ENCODE measurements at places on chromosomes 13 and 19.

DNA sequence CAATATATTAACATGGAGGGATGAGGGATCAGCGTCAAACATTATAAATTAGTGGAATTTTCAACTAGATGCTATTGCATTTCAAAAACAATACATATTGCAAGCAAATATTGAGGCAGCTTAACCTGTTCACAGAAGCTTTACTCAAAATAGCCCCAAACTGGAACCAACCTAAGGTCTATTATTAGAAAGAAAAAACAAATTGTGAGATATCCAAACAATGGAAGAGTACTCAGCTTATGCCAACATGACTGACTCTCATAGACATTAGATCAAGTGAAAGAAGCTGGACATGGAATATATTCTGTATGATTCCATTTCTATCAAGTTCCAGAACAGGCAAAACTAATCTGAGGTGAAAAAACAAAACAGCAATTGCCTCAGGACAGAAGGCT lies 27.6 kb upstream of the NEK3 start:
- no peak for DNase-seq

DNA sequence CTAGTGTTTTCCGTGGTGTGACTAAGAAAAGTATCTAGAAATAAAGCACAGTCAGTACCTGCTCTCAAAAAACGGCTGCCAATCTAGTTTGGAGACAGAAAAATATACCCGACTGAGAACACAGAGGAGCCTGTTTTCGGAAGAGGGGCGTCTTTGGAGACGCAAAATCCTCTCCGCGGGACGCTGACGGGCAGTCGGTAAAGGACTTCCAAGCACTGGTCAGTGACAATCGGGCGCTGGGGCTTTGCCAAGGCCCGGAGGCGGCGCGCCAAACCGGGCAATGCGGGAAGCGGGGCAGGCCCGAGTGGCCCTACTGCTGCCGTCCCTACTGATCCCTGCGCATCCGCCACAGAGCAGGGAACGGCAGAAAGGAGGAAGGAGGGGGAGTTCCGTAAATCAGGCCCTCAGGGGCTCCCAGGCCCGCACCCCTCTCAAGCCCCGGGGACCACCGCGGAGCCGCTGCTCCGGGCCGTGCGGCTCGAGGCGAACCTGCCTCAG lies 588 bp upstream of the DPY19L3 start:
- peak; percentile 58 for DNase-seq

DNA sequence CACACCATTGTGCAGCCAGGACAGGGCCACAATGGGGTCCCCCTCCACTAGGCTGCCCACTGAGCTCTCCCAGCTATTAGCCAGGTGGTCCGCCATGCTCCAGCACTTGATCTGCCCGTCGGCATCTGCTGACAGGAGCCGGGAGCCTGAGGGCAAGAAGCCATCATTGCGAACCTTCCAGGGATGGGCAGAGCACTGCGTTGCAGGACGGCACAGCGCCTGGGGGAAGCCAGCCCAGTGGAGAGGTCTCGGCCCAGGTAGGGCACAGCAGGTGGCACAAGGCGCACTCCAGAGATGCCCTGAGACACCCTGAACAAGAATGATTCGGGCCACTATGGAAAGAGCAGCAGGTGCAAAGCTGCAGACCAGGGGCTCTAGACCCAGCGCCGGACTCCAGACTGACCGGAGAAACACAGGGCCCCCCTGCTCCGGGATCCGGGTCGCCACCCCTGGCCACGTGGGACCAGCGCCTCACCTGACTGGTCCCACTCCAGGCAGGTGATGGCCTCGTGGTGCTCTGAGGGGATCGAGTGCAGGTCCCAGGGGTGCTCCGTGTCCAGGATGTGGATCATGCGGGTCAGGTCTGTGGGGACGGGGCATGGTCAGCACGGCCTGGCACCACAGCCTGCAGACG lies 3.2 kb downstream of the MED16 start:
- DNase-seq: no peak

GRCh38 chr19:56133858-56134653 lies 7.0 kb upstream of the ZNF444 start:
- DNase-seq: no peak

- DNase-seq: peak; percentile 53
These were observed 5.7 kb upstream of the FOXO1 start for GRCh38 chr13:40671956-40672764.

DNA sequence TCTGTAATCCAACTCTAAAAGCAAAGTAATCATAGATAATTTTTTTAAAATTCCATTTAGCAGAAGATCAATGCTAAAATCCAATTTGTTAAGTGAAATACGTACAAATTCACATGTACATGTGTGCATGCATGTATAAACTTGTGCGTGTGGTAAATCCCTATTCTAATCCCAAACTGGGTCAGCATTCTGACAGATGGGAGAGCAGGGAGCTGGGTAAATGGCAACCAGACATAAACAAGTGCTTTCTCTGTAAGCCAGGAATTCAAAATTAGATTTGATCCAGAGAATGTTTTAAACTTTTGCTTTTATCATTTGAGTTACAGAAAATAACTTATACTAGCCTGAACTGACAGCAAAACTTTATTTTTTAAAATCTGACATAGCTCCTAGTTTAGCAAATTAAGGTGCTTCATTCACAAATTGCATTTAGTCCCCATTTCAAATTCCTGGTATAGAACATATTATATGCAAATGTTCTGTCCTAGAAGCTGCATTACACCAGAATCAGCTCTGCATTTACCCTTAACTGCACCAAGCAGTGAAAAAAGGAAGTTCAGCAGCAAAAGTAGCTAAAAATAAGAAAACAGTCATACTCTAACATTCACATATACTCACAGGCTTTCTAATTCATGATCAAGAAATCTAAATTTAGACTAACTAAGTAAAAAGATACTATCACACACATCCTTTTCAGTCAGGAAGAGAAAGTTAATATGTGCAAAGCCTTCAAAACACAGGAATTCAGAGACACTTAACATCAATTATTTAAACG lies 32.6 kb downstream of the UBL3 start:
- DNase-seq: no peak

- DNase-seq: peak; percentile 23
These were observed 55.1 kb downstream of the GPR180 start for GRCh38 chr13:94656766-94657165.

DNA sequence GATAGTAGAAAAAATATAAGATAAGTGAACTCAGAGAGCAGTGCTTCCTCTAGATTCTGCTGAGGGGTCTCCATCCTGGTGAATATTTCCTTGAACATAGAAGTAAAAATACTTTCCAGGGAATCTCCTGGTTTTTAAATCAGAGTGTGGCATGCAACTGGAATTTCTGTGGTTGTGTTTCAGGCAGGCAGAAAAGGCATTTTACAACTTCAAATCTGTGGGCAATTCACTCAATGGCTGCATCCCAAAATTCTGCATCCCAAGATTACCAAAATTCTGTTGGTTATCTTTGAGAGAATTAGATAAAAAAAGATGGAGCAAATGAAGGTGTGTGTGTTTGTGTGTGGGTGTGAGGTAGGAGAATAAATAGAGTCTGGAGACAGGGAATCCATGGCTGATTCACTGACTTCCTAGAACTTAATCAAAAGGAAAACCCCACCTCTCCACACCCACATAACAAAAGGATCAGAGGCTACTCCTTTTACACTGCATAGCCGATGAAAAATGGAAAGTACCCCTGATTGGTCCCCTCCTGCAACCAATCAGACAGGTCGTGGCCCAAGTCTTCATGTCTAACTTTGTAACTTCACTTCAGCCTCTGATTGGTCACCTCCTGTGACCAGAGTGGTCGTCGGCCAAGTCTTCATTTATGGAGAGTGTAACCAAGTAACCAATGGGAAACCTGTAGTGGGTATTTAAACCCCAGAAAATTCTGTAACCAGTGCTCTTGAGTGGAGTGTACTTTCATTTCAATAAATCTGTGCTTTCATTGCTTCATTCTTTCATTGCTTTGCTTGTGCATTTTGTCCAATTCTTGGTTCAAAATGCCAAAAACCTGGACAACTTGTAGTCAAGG lies 112.8 kb downstream of the DLEU7 start:
- no peak for DNase-seq

- no peak for DNase-seq
These were observed 56.6 kb downstream of the CEBPG start for GRCh38 chr19:33429891-33430673.

DNA sequence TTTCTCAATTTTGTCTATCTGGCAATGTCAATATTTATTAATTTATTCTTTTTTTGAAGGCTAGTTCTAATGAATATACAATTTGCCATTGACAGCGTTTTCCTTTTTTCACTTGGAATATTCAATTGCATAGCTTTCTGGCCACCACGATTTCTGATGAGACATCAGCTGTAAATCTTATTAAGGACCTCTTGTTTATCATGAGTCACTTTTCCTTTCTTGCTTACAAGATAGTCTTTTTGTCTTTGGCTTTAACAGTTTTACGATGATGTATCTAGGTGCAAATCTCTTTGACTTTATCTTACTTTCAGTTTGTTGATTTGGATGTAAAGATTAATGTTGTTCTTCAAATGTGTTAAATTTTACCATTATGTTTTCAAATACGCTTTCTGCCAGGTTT lies 991.6 kb upstream of the SLC10A2 start:
- DNase-seq: no peak

GRCh38 chr19:44777715-44778347 lies at the start of gene CBLC:
CBLC (plus strand) TSS chr19:44777890; CDS start chr19:44777932, 42 bp downstream.
- peak; percentile 93 for DNase-seq
